Type B pancreatic cell (in vitro differentiated cells): ENCODE measurements at places on chromosomes 3 and 15.

DNA sequence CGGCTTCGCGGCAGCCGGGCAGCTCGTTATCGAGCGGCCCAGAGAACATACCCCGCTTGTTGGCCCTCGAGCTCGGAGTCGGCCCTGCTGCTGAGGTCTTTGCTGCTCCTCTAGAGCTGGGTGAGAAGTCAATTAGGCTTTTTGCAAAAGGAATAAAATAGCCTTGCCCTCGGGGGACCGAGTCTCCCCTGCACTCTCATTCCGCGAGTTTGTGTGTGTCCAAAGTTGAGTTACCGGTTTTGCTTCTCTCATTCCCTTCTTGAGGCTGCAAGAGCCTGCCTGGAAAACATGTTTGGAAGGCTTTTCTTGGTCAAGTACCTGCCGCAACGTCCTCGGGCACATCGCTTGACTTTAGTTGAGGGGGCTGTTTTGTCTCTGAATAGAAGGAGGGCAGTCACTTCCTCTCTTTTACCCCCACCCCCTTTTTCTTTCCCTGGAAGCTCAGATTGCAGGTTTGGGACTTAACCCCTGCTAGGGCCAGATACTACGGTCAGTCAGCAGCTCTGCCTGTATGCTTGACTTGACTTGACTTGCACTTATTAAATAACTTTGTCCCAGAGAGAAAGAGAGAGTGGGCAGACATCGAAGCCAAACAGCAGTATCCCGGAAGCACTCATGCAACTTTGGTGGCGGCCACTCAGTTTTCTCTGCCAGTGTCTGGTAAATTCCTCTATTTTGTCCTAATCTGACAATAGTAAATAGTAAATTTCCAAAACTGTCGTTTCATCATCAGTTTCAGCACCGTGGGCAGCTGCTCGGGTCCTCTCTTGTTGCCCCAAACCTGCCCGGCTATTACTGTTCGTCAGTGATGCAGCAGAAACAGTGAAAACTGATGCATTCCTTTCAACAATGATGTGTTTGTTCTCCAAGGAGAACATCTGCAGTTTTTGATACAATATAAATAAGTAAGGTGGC lies 609 bp downstream of the RNF13 start:
- no peak for DNase-seq

DNA sequence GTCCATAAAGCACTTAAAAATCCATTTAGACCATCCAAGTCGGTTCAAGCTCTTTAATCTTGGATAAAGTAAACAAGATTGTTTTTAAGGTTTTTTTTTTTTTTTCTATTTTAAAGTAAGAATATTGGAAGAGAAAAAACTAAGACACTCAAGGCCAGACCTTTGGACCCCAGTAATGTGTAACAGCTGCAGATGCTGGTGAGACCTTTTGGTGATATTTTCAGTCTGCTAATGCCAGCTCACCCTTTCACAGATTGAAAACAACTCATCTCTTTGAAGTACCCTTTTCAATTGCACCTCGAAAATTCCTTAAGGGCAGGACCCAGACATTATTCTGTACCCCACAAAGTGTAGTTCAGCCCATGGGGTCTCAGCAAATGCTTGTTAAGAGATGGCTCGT lies 260.7 kb upstream of the CTNNB1 start:
- DNase-seq: no peak

DNA sequence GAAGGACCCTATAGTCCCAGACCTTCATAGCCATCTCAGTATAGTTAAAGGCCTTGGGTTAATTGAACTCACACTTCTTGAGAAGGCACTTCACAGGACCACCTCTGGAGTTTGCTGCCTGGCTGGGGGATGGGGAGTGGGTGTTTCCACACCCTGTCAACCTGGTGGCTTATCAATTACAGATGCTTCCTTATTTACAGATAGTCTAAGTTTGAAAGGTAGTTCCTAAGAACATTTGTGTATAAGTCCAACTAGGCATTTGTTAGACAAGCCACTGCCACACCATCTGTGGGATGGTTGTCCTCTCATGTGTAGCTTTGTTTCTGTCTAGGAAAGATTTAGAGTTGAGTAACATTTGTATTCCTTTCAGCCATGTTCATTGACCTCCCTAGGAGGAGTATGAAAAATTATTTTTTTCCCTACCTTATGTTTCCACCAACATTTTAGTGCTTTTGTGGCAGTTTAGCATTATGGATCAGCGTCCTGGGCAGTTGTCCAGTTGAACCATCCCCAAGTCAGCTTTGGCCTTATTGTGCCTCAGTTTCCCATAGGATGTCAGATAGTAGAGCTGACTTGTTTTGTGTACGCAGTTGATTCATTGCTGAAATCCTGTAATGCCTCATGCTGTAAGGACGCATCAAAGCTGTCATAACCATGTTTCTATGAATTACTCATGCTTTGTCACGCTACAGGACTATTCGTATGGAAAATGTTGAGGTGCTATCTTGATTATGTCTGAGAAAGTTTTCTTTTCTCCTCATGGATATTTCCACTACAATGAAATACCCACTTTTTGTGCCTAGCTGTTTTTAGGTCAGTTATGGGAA lies 21.2 kb upstream of the SIAH2 start:
- DNase-seq: no peak

- no peak for DNase-seq
Measured at GRCh38 chr15:75032395-75032794, 9.0 kb downstream of the PPCDC start.

DNA sequence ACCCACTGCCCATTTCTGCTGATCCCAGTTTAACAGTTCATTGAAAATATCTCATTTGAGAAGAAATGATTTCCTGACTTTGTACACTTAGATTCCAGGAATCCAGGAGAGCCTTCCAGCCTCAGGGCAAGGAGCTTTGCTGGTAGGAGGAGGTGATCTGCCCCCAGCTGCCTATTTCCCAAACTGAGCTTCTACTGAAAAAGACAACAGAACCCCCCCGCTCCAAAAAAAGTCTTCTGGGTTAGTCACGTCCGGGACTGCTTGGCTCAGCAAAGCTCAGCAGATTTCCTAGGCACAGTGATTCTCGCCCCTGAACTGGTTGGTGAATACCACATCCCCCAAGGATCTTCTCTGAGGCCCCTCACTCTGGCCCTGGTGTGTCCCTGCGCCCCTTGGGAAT lies 13.1 kb downstream of the SLC6A6 start:
- no peak for DNase-seq

- no peak for DNase-seq
Measured at GRCh38 chr3:103052236-103052830, 617.5 kb downstream of the ZPLD1 start.

GRCh38 chr15:80561500-80561899 lies 133.6 kb upstream of the ABHD17C start:
- no peak for DNase-seq

- DNase-seq: no peak
Measured at GRCh38 chr15:66006986-66007385, 137.7 kb downstream of the RAB11A start.

- no peak for DNase-seq
Measured at GRCh38 chr3:55292360-55292759, 194.7 kb downstream of the WNT5A start.

- no peak for DNase-seq
Measured at GRCh38 chr15:89352476-89352875, 17.9 kb upstream of the POLG start.

- no peak for DNase-seq
Measured at GRCh38 chr3:119148493-119149180, 2.7 kb downstream of the TEX55 start.

DNA sequence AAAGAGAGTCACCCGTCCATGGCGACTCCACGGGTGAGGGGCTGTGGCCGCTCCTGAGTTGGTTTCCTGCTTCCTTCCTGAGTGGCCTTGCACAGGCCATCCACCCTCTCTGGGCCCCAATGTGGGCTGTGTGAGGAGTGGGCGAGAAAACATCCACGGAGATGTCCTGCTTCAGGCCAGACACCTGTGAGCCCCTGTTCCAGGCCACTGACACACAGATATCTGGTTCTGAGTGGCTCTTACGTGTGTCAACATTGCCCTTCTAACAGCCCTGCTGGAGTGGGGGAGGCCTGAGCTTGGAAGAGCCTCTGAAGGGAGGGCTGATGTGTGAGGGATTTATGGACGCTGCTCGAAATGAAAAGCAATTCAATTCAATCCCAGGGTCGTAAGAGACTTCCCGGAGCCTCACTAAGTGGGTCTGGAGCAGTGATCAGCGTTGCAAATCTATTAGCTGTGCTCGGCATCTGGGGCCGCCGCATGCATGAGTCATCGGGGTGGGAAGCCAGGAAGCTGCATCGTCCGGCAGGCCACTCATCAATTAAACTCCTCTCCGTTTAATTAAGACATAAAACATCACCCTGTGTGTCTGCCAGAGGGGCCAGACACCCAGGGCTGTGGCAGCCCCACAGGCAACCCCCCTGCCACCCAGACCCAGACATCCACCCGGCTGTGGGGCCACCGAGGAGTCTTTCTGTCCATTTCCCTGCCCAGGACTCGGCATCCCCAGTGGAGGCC lies 20.0 kb upstream of the PRR23E start:
- DNase-seq: no peak

DNA sequence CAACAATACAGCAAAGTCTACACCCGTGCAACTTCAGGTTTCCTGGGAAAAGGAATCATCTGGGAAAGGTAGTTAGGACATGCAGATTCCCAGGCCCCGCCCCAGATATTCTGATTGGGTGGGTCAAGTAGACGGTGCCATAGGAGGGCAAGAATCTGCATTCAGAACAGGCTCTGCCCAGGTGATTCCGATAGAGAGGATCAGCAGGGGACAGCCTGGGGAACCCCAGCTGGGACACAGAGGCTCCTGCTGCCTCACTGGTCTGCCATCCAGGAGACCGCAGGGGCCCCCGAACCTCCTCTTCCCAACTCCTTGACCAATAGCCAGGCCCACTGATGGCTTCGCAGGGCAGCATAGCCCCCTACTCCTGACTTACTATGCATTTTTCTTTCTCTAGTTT lies 243.4 kb downstream of the VPS13C start:
- DNase-seq: no peak

- no peak for DNase-seq
Measured at GRCh38 chr15:79981831-79982455, 10.9 kb upstream of the BCL2A1 start.

DNA sequence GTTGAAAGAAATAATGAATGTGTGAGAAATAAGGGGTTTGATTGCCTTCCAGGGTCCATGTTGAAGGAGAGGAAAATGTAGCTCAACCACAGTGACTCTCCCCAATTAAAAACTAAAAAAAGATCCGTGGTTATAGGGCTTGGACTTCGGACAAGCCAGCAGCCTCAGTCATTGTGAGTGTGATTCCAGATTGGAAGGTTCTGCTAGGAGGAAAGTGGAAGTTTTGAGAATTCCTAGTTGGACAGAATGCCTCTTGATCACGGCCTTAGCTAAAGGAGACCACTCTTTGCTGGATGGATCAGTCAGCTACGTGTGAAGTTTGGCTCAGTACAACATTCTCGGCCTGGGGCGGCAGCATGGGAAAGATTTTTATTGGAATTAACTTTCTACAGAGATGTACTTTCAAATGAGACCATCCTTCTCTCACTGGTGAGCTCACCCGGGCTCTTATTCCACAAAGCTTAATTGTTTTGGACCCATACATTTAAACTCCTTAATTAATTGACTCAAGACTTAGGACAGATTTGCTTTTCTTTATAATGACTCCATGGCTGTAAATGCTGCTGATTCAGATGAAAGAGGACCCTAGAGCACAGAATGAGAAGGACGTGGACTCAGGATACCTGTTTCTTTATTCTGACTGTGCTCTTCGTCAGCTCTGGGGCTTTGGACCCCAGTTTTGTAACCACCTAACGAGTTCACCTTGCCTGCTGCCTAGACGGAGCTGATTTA lies 27.5 kb downstream of the FLNB start:
- DNase-seq: no peak

- DNase-seq: no peak
Measured at GRCh38 chr15:60340207-60340921, 57.4 kb downstream of the ANXA2 start.

- DNase-seq: no peak
Measured at GRCh38 chr3:60250206-60250605, 1001.0 kb downstream of the FHIT start.

GRCh38 chr15:100211855-100212850 lies 129.6 kb downstream of the ADAMTS17 start:
- DNase-seq: no peak

DNA sequence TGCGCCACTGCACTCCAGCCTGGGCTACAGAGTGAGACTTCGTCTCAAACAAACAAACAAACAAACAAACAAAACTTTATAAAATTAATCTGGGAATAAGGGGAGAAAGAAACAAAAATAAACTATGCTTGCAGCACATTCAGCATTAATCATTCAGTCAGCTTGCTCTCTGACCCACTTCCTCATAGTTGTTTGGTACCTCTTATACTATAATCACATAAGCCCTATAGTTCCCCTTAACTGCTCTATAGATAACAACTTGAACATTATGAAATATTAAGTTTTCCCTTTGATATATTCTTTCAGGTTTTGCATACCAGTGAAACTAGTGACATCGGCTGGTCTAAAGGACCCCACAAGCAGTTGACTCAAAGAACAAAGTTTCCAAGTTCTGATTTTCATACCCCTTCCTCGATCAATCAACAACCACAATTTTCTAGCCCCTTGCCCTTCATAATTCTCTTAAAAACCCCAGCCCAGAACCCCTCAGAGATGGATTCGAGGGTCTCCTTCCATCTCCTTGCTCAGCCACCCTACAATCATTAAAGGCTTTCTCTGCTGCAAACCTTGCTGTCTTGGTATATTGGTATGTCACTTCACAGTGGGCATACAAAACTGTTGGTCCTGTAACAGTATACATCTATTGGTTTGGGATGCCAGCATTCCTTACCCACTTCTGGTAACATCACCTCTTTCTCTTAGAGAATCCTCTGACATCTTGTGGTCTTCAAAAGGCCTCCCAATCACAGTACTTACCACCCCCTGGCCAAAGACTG lies 26.4 kb downstream of the BCL2L10 start:
- DNase-seq: no peak

DNA sequence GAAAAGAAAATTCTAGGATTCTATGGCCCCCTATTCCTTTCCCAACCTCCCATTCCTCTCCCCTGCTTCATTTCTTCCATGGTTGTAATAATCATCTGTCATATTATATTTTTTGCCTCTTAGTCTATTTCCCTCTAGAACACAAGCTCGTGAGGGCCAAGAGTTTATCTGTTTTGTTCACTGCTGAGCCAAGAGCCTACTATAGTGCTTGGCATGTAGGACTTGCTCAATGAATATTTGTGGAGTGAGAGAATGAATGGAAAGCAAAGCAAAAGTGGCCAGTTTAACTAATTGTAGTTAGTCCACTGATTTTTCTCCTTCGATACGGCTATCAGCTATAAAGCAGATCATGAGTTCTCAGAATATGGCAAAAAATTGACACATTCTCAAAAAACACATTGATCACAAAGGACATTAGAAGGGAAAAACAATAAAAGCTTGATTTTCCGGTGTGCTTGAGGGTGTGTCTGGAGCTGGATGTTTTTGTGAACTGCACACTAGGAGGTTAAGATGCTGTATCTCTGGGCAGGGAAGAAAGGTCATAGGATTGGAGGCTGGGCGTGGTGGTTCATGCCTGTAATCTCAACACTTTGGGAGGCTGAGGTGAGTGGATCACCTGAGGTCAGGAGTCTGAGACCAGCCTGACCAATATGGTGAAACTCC lies 25.0 kb upstream of the CTSH start:
- no peak for DNase-seq

DNA sequence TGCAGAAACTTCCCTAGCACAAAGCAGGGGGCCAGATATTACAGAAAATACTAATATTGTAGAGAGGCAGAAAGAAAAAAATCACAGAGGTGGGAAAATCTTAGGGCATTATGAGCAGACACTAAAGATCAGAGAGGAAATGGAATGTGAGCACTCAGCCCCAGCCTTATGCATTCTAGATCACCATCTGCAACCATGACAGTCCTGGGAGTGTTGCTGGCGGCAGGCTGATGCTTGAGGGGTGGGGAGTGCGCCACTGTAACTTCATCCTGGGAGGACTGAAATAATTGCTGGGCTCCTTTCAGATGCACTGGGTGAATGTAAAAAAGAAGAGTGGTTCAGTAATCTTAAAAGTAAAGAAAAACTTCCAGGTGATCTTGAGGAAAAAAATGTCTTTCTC lies 427.6 kb upstream of the SEMA6D start:
- DNase-seq: no peak
